ENCODE measurements at places on chromosomes 7 and 10.

- no peak for DNase-seq
These were observed 130.6 kb downstream of the TAX1BP1 start for GRCh38 chr7:27870595-27870994.

DNA sequence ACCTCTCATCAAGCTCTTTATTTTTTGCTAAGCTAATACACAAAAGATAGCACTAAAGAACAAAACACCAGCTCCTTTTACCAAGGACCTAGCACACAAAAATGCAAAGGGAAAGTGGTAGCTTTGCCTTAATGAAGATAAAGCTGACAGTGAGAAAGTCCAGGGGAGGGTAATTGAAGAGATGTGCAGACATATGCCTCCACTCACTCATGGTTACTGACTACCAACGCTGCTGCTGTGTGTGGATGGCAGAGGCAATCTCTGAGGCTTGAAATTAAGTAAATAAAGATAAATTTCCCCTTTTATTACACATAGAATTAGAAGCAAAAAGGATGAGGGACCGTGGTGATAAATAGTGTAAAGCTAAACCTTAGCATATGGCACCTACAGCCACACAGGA, 87.0 kb downstream of the HGF start:
- DNase-seq: no peak

- DNase-seq: no peak
These were observed 97.3 kb upstream of the MBL2 start for GRCh38 chr10:52869864-52870263.

GRCh38 chr10:13730306-13730652, 143.5 kb downstream of the PRPF18 start:
- DNase-seq: no peak

All from NB4 (cell line).